ENCODE measurements at places on chromosomes 6 and 20.
A peak's percentile ranks its signal among the peaks of the same experiment; 100 is the strongest.

GRCh38 chr20:62463651-62464424 lies 12.0 kb downstream of the GATA5 start:
- no peak for DNase-seq

DNA sequence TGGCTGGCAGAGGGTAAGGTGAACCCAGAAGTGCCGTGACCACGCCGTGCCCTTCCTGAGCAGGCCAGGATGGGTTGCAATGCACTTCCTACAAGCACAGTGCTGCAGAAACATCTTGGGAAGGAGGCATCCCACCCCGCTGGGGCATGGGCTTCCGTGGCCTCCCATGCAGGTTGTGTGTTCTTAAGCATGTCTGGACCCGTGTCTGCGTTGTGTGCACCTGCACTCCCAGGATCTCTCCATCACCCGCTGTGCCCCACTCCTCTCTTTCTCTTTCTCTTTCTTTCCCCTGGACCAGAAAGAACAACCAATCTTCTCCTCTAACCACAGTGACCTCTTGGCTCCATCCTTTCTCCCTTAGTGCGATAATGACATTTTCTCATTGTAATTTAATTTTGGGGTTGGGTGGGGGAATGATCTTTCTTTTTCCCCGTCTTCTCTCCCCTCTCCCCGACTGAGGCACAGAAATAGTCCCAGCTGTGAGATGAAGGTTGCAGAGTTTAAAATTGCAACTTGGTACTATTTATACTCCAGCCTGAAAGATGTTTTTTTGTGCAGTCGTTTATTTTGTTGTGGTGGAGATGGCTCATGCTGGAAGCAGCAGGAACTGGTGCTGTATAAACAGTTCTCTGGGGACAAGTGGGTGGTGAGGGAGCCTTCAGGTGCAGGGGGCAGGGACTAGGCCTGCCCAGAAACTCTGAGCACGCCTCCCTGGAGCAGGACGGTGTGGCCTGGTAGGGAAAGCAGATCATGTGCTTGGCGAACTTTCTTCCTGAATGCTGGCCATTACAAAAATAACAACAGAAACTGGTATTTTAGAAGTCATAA lies 20.5 kb downstream of the BCAS4 start:
- no peak for DNase-seq

- DNase-seq: no peak
These were observed 19.0 kb downstream of the RALY start for GRCh38 chr20:34012735-34013134.

- no peak for DNase-seq
These were observed 39.6 kb downstream of the PLCG1 start for GRCh38 chr20:41176711-41177552.

DNA sequence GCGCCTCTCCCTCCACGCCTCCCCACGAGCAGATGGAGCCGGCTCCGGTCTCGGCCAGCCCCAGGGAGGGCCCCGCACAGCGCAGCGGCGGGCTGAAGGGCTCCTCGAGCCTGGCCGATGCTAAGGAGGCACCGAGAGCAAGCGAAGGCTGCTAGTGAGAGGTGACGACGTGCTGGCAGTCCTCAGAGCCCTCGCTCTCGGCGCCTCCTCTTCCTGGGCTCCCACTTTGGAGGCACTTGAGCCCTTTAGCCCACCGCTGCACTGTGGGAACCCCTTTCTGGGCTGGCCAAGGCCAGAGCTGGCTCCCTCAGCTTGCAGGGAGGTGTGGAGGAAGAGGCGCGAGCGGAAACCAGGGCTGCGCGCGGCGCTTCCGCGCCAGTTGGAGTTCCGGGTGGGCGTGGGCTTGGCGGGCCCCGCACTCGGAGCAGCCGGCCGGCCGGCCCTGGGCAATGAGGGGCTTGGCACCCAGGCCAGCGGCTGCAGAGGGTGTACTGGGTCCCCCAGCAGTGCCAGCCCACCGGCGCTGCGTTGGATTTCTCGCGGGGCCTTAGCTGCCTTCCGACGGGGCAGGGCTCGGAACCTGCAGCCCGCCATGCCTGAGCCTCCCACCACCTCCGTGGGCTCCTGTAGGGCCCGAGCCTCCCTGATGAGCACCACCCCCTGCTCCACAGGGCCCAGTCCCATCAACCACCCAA lies 2.5 kb upstream of the TMEM14C start:
- DNase-seq: peak; percentile 65

DNA sequence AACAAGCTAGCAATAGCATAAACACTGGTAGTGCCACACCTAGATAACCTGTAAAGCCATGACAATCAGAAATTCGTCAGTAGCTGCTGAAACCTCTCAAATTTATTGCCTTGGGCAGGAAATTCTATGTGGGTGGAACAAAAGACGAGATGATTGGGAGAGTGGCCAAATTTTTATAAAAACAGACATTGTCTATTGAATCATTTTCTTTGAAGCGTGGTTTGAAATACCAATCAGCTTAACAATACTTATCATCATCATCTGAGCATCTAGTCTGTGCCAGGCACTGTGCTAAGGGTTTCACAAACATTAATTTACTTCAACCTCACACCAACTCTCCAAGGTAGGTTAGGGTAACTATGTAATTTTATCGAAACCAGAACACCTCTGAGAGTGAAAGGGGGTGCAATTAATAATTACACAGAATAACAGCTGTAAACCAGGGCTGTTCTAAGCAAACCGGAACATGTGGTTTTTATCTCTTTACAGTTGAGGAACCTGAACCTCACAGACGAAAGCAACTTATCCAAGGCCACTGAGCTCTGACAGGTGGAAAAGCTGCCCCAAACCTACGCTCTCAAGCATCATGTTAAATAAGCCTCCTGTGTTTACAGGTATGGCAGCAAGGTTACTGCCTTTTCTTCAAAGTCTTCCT lies 43.4 kb downstream of the NHSL1 start:
- no peak for DNase-seq

- DNase-seq: no peak
These were observed 117.4 kb upstream of the HDGFL1 start for GRCh38 chr6:22451962-22452361.

- DNase-seq: no peak
These were observed 71.4 kb downstream of the GJA10 start for GRCh38 chr6:89965441-89966227.

GRCh38 chr20:343107-343506 lies 3.8 kb upstream of the NRSN2 start:
- no peak for DNase-seq

DNA sequence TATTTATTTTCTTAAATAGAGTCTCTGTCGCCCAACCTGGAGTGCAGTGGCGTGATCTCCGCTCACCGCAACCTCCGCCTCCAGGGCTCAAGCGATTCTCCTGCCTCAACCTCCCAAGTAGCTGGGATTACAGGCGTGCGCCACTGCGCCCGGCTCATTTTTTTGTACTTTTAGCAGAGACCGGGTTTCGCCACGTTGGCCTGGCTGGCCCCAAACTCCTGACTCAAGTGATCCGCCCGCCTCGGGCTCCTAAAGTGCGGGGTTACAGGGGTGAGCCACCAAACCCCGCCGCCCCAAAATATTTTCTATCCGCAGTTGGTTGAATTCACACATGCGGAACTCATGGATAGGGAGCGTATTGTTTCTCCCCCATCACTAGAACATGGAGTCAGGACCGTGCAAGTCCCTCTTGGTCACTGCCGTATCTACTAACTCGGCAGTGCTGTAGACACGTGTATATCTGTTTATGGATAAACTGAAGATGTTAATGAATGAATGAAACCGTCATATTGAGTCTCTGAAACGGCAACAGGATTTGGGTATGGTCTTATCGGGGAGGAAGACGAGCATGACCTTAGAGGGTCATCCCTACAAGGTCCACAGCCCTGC lies 904 bp downstream of the MKKS start:
- no peak for DNase-seq

DNA sequence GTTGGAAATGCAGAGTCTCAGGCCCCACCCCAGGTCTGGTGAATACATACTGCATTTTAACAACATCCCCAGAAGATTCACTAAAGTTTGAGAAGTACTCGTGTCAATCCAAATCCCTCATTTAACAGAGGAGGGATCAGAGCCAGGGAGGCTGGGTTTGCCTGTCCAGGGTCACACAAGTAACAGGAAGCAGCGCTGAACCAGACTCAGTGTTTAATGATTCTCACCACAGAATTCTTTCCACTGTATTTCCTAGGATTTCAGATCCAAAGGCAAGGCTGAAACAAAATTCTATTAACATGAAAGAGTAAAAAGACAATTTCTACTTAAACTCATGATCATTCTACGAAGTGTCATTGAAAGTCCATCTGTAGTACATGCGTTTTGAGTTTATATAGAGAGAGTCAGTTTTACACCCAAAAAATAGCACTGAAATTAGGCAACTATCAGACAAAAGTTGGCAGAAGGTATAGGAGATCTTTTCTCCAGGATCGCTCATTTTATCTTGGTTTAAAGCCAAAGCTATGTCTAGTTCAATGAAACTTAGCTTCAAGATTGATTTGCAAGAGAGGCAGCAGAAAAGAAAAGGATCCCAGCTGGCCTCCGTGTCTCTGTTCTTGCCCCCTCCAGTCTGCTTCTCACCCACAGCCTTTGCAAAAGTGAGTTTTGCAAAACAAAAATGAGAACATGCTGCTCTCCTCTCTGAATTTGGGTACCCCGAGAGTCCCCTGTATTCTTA lies 6.0 kb upstream of the AGPAT4 start:
- DNase-seq: no peak

- no peak for DNase-seq
These were observed 1930.9 kb upstream of the DEFB115 start for GRCh38 chr20:29326376-29327070.

GRCh38 chr6:23340271-23340670 lies 770.9 kb downstream of the HDGFL1 start:
- DNase-seq: no peak

DNA sequence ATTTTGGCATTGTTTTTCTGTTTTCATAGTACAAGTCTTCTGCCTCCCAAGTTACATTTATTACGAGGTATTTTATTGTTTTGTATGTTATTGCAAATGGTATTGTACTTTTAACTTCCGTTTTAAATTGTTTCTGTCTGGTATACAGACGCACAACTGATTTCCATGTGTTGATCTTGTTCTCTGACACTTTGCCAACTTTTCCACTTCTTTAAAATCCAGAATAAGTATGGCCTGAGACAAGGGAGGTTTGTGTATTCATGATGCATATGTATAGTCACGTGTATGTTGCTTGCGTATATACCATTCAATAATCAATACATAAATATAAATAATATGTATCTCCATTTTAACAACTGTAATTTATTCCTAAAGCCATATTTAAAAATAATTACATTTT lies 41.2 kb downstream of the THBS2 start:
- no peak for DNase-seq

DNA sequence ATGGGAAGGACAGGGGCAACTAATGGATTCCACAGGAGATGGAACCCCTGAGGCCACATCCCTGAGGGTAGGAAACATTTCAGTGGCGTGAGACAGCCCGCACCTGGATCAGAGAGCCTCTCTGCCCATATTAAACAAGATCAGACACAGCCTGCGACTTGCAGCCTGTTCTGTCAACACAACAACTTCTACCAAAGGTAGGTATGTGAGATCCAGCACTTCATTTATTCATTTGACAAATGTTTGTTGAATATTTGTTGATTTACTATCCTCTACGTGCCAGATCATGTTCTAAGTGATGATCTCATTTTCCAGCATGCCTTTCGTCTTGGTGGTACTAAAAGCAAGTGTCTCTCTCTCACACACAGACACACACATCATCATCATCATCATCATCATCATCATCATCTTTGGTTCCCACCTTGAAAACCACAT lies 43.2 kb upstream of the NT5E start:
- no peak for DNase-seq

DNA sequence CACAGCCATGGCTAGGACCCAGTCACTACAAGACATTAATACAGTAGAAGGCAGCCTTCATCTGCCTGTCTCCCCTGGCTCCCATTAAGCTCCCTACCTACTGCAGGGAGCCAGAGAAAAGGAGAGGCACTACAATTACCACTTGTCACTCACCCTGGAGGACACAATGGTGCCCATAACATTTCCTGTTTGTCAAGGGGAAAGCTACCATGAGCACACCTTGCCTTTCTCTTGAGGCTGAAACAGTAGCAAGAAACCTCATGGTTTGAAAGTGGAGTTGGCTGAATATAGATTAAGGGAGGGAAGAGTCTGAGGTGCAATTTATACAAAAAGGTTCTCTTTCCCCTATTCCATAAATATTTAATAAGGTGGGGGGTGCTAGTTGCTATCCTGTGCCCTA lies 27.9 kb downstream of the STK38 start:
- no peak for DNase-seq

DNA sequence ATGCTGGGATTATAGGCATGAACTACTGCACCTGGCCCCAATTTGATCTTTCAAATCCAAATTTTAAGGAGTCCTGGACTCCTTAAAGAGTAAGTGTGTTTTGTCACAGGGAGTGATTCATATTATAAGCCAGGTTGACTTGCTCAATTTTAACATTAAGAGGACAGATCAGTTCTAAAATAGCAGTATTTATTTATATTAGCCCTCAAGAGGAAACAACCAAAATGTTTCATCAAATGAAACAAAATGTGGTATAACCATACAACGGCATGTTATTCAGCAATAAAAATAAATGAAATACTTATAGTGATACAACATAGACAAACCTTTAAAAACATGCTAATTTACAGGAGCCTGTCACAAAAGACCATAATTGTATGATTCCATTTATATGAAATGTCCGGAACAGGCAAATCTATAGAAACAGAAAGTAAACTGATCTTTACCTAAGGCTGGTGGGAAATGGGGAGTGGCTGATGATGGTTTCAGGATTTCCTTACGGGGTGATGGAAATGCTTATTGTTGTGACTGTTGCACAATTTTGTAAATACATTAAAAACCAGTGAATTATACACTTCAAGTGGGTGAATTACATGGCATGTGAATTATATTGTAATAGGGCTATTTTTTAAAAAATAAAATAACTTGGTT lies 637.4 kb downstream of the MMUT start:
- no peak for DNase-seq
